Central memory CD8-positive, alpha-beta T cell (primary cell): ENCODE measurements at places on chromosomes 7 and 10.

DNA sequence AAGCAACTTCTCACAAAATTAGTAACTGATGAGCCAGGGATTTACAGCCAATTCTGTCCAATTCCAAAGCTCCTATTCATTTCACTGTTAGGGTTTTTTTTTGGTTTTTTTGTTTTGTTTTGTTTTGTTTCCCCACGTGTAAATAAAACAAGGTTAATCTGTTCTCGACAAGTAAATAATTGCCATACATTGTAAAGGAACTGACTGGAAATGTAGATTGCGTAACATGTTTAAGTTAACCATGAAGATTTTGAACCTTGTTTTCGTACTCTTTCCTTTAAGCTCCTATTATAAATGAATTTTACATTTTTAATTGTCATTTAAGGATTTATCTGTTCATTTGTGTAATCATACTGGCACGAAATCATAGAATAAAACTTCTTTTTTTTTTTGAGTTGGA is 42.0 kb upstream of the FOXP2 start:
- no peak for DNase-seq

- no peak for DNase-seq
Measured at GRCh38 chr10:14296065-14296709, 34.5 kb downstream of the FRMD4A start.

- DNase-seq: no peak
Measured at GRCh38 chr10:45375716-45376231, 1.8 kb downstream of the ALOX5 start.

DNA sequence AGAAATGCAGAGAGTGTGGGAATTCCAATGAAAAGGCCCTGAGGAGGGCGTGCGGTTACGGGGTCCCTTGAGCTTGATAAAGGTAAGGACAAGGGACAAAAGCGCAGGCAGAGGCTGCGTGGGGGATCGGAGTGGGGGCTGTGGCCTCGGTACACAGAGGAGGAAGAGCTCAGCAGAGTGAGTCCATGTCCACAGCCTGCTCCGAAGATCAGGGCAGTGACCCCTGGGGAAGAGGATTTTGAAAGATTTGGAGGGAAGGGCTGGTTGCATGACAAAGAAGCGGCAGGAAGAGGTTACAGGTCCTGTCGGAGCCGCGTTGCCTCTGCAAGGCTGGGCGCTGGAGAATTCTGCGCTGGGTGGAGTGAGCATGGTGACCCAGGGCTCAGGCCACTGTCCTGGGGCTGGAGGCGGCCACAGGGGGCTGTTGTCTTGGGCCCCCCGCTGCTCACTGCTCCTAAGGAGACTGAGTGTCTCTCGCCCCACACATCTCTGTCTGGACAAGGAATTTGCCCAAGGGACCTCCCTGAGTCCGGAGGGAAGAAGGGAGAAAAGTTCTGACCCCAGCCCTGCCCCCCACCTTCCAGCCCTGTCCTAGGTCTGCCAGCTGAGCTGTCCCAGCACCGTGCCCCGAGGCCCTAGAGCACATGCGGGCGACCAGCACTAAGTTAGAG is 69.8 kb upstream of the INSIG1 start:
- no peak for DNase-seq

DNA sequence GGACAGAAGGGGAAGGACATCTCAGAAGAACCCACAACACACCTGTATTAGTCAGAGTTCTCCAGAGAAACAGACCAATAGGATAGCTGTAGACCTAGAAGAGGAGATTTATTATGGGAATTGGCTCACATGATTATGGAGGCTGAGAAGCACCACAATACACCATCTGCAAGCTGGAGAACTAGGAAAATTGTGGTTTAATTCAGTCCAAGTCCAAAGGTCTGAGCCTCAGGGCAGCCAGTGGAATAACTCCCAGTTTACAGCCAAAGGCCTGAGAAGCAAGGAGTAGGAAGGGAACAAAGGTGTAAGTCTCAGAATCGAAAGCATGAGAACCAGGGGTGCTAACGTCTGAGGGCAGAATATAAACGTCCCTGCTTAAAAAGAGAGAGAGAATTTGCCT is 99.6 kb upstream of the AUTS2 start:
- DNase-seq: no peak

GRCh38 chr10:32905466-32905865 is 52.6 kb downstream of the ITGB1 start:
- no peak for DNase-seq

GRCh38 chr10:3465406-3465891 is 292.9 kb upstream of the PITRM1 start:
- DNase-seq: no peak

DNA sequence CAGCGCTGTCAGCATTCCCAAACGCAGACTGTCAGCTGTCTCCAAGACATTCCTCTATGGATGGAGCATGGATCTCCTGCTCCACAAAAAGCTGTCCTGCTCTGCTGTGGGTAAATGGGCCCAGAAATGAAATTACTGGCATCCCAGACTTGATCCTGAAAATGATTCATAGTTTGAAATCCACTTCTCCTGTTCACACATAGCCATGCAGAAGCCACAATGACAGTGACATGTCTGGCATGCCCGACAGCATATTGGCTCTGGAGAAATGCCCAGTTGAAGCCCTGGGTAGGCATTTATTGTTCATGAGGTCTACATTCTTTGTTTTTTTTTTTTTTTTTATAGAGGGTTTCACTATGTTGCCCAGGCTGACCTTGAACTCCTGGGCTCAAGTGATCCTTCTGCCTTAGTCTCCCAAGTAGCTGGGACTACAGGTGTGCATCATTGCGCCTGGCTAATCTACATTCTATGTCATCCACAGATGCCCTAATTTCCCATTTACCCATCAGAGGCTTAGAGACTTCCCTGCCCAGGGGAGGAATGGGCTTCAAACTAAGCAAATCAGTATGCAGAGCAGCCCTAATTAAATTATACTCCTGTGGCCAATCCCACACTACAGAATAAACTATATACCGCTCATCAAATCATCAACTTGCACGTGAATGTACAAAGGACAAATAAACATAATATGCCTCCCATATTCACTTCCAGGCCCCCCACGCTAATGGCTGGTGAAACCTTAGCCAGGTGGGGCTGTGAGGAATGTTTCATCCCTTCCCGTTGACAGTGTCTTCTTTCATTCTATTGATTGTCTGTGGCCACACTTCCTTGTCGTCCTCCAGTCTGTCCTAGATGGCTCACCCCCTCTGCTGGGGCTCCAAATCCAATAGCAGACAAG is 61.8 kb upstream of the EEPD1 start:
- DNase-seq: no peak

GRCh38 chr7:55557666-55558188 is 14.6 kb downstream of the VOPP1 start:
- no peak for DNase-seq

- no peak for DNase-seq
Measured at GRCh38 chr7:29086545-29086944, 59.8 kb downstream of the CPVL start.

- DNase-seq: no peak
Measured at GRCh38 chr7:40223451-40224127, 88.8 kb downstream of the SUGCT start.

DNA sequence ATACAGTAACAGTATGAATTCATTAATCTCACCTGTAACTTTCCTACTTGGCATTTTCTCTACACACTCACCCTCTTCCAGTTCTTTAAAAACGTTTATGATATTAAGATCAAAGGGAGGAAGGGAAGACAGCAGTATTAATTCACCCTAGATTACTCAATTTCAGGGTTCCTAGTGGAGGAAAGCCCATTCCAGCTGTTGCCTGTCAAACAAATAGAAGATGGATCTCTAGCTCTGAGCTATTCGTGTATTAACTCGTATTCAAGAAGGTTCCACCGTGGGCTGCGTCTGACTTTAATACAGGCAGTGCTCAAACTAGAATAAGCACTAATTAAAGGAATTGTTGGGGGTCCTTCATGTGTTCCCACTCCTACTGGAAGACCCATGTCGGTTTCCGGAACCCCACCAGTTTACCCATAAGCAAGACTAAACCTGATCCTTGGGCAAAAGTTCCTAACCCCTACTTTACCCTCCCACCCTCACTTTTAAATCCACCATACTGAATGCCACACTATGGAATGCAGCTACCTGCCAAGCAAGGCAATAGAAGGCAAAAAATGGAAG is 2.1 kb downstream of the NANOS1 start:
- no peak for DNase-seq

DNA sequence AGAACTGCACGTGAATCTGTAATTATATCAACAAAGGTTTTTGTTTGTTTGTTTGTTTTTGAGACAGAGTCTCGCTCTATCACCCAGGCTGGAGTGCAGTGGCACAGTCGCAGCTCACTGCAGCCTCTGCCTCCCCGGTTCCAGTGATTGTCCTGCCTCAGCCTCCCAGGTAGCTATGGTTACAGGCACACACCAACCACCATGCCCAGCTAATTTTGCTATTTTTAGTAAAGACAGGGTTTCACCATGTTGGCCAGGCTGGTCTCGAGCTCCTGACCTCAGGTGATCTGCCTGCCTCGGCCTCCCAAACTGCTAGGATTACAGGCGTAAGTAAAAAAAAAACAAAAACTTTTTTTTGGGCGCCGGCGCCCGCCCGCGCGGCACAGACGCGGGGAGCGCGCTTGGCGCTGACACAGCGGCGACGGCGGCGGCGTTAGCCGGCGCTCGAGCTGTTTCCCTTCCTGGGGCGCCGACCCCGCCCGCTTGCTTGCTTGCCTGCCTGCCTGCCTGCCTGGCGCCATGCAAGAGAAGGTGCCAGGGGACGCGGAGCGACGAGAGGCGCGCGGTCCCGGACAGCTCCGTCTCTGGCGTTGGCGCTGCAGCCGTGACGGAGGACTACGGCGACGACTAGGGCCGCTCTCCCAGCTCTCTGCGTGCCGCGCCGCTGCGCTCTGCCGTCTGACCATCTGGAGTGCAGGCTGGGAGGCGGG is 171.4 kb upstream of the NUPR2 start:
- no peak for DNase-seq

DNA sequence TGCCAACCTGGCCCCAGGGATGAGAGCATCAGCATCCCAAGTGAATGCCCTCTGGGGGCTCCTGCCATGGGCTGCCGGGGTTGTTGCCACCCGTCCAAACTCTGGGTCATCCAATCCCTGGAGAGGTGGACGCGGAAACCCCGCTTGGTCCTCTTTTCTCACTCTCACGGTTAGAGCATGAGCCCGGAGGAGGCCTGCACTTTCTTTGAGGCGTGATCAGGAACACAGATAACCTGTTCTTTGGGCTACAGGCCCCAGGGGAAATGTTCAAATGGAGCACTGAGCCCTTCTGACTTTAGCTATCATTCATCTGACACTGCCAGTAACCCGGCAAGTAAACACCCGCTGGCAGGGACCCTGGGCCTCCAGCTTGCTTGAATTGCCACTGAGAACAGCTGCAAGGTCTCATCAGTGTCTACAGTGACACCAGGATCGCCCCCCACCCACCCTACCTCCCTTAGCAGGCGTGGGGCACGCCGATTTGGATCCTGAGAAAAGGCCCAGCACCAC is 29.4 kb upstream of the SLF2 start:
- DNase-seq: no peak

DNA sequence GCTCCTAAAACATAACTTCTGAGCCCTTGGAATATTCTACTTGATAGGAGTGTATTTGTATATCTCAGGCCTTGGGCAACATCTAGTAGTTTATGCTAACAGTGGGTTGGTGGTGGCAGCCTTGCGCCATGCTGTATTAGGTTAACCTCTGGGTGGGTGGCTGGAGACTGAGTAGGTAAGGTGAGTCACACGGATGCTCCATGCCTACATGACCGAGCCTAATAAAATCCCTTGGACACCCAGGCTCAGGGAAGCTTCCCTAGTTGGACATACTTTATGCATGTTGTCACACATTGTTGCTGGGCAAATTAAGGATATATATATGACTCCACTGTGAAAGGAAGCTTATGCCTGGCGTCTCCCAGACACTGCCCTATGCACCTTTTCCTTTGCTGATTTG is 6.0 kb upstream of the DAGLB start:
- no peak for DNase-seq

- DNase-seq: no peak
Measured at GRCh38 chr10:128048819-128049210, 77.4 kb downstream of the MKI67 start.

- DNase-seq: no peak
Measured at GRCh38 chr10:44857363-44858016, 53.6 kb upstream of the TMEM72 start.

- no peak for DNase-seq
Measured at GRCh38 chr10:79137300-79137756, 68.6 kb downstream of the ZMIZ1 start.

- DNase-seq: no peak
Measured at GRCh38 chr7:10708447-10708846, 265.2 kb upstream of the PHF14 start.

DNA sequence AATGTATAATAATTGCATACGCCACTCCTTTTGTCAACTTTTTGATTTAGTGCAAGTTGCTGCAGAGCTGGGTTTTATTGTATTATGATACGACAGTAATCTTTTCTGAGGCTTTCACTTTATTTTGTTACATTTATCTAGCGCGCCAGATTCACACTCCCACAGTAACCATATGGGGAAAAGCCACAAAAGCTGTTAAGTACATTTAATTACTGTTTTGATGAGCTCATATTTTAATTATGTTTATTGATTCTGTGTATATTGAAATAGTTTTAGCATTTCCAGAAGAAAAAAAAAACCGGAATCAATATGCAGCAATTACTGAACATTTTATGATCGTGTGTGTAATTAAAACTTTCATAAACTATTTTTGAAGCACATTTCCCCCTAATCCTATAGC is 118.5 kb downstream of the RAB11FIP2 start:
- DNase-seq: no peak

DNA sequence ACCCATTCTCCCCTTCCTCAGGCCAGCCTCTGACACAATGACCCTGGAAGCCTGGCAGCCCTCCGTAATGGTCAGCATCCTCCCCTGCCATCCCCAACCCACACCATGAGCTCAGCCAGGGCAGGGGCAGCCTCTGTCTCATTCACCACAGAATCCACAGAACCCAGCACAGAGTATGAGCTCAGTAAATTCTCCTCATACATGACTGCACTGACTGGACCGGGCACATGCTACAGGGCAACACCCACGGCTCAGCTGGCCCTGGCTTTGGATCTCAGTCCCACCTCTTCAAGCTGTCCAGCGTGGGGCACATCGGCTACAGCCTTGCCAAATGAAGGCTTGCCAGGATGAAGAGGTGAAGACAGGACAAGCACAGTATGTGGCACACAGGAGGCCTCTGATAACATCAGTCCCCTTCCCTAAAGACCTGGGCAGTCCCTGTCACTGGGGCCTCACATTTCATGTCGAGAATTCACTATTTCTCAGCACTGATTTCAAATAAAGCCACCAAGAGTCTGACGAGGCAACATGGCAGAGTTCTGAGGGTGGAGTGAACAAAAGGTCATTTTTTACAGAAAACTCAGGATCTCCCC is 7.9 kb downstream of the GPRIN2 start:
- peak; percentile 12 for DNase-seq

- no peak for DNase-seq
Measured at GRCh38 chr7:1899951-1900762, 230.1 kb downstream of the ELFN1 start.
